ENCODE measurements at places on chromosomes 6 and 20.

DNA sequence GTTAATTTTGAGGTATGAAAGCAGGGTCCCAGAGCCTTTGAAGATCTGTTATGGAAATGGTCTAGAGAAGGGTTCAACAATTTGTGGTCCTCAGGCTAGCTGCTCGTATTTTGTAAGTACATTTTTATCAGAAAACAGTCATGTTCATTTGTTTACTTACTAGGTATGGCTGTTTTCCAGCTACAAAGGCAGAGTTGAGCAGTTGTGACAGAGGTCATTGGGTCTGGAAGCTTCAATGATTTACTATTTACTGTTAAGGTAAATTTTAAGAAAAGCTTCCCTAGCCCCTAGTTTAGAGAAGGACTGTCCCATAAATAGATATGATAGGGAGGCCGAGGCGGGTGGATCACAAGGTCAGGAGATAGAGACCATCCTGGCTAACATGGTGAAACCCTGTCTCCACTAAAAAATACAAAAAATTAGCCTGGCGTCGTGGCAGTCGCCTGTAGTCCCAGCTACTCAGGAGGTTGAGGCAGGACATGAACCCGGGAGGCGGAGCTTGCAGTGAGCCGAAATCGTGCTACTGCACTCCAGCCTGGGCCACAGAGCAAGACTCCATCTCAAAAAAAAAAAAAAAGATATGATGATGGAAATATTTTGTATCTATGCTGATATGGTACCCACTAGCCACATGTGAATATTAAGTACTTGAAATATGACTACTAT is 538.4 kb upstream of the CITED2 start:
- DNase-seq: no peak

DNA sequence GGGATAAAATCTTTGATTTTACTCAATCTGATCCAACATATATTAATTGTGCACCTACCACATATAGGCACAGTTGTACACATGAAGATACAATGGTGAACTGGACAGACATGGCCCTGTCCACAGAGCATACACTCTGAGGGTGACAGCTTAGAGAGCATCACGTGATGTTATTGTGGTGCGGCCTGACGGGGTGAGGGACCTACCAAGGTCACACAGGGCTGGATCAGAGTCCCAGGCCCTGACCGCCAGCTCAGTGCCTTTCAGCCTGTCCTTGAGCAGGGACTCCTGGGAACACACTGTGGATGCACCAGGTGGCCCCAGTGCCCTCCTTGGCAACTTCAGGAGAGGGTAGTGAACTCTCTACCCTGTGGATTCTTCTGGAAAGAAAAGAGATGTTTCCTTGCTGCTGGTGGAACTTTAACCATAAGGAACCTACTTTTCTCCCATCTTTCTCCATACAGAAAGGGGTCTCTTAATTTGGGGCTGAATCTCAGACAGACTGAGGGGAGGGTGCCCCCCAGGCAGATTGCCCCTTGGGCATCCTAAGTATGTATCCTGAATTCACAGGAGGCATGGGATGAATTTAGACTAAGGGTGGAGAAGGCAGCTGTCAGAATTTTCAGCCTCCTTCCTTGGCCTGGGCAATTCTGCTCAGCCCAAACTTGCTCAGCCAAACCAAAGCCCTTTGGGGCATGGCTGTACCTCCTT is 26.5 kb downstream of the PCK1 start:
- DNase-seq: no peak

GRCh38 chr6:110055387-110055735 is 77.2 kb downstream of the GPR6 start:
- DNase-seq: no peak

- DNase-seq: no peak
Observed at GRCh38 chr20:52676283-52676995, 295.7 kb upstream of the TSHZ2 start.

- no peak for DNase-seq
Observed at GRCh38 chr6:114648847-114649246, 306.0 kb upstream of the HS3ST5 start.

DNA sequence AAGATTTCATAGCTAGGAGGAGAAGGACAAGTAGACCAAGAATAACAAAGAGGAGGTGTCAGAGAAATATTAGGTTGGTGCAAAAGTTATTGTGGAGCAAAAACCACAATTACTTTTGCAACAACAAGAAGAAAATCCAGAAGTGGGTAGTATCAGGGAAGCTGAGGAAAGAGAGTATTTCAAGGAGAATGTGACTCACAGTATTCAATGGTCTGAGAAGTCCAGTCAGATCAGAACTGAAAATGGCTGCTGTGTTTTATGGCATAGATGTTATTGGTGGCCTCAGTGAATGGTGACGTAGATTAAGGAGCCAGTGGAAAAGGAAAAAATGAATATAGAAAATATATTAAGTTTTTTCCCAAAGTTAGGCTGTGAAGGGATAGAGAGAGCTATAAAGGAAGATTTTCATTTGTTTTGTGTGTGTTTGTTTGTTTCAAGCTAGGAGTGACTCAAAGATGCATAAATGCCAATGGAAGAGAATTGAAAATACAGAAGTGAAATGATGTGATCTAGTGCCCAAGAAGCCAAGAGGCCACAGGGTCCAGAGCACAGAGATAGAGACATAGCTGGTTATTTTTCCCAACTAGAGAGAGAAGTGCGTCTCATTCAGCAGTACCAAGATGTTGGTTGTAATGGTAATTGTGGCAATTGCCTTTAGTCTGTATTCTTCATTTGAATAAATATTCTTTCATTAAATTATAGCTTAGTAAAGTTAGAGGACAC is 112.8 kb downstream of the ADTRP start:
- DNase-seq: no peak

DNA sequence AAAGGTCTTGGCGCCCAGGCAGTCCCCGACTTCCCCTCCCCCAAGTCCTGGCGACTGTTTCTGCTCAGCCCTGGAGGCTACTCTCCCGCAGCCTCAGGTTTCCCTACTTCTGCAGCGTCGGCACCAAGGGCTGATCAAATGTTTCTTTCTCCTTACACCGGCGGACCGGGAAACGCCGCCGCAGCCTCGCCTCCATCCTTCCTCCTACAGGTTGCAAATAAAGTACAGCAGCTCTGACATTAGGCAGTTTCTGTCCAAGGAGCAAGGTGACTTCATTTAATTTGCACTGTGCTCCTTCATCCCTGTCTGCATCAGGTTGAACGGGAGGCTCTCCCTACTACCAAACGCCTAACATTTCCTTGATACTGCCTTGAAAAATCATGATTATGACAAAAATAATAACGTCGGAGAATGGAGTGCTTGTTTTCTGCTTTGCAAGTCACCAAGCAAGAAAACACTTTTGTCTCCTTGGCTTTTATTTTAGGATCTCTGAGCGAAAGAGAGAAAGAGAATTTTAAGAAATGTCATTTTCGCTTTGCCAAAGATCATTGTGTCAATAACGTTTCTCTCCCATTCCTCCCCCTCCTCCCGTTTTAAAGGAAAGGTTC is 1.0 kb downstream of the CLIC5 start:
- DNase-seq: no peak

- no peak for DNase-seq
Observed at GRCh38 chr6:26465776-26466175, 8.0 kb downstream of the BTN2A1 start.

- no peak for DNase-seq
Observed at GRCh38 chr6:146931214-146931613, 273.0 kb upstream of the STXBP5 start.

GRCh38 chr6:723540-723939 is 30.6 kb upstream of the EXOC2 start:
- DNase-seq: no peak

DNA sequence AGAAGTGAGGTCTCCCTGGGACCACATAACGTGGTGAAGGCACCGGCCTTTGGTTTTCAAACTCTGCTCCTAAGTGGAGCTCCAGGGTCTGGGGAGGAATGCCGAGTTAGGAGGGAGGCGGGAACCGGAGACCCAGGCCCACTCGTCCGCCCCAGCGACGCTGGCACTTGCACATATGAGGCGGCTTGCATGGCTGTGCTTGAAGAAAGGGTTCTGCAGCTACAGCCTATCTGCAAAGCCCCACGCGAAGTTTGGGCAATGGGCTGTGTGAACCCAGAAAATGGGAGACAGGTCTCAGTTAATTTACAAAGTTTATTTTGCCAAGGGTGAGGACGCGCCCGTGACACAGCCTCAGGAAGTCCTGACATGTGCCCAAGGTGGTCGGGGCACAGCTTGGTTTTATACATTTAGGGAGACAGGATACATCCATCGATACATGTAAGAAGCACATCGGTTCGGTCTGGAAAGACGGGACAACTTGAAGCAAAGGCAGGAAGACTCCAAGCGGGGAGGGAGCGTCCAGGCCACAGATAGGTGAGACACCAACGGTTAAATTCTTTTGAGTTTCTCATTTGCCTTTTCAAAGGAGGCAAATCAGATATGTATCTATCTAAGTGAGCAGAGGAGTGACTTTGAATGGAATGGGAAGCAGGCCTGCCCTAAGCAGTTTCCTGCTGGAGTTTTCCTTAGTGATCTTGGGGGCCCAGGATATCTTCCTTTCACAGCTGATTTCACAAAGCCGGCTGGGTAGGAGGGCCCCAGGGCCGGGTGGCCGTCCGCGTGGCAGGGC is 782 bp upstream of the PCMTD2 start:
- no peak for DNase-seq

DNA sequence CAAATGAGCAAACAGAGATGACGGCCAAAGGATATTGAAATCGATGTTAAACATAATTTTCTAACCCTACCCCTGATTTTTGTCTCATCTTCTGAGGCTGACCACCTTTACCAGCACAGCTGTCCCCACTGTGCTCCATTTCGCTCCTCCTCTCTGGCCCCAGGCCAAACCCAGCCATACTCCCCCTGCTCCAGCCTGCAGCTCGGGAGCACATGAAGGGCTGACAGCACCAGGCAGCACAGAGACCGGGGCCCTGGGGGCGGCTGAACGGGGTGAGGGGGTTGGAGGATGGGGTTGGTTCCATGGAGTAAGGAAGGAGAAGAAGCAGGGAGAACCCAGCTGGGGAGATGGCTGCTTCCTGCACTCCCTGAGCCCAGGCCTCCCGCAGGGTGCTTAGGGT is 3.2 kb upstream of the NCR2 start:
- DNase-seq: no peak

DNA sequence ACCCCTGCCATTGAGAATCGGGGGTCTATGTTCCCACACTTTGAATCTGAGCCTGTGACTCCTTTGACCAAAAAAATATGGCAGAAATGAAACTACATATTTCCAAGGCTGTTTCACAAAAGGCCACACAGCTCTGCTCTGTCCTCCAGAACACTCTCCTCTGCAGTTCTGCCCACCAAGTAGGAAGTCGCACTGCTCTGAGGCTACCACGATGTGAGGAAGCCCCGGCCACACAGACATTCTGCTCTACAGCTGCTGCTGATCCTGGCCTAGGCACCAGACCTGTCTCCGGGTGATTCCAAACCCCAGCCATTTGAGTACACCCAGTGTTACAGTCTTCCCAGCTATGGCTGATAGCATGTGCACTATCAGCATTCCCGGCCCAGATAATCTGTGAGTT is 85.1 kb downstream of the LYRM4 start:
- DNase-seq: no peak

DNA sequence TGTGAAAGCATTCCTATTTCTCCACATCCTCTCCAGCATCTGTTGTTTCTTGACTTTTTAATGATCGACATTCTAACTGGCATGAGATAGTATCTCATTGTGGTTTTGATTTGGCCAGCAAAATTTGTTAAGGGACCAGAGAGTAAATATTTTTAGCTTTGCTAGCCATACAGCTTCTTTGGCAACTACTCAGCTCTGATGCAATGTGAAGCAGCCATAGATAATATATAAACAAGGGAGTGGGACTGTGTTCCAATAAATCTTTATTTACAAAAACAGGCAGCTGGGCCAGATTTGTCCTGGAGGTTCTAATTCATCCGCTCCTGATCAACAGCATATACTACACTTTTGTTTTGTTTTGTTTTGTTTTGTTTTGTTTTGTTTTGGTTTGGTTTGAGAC is 202.9 kb downstream of the ZNF217 start:
- no peak for DNase-seq

GRCh38 chr6:98323605-98324004 is 510.8 kb upstream of the POU3F2 start:
- no peak for DNase-seq
